ENCODE measurements at places on chromosomes 6 and 20.

GRCh38 chr20:58737198-58737597, 44.6 kb downstream of the NPEPL1 start:
- DNase-seq: no peak

GRCh38 chr6:159249128-159249527, 79.9 kb downstream of the FNDC1 start:
- DNase-seq: no peak

- DNase-seq: no peak
Measured at GRCh38 chr6:158290040-158290439, 22.2 kb upstream of the TULP4 start.

DNA sequence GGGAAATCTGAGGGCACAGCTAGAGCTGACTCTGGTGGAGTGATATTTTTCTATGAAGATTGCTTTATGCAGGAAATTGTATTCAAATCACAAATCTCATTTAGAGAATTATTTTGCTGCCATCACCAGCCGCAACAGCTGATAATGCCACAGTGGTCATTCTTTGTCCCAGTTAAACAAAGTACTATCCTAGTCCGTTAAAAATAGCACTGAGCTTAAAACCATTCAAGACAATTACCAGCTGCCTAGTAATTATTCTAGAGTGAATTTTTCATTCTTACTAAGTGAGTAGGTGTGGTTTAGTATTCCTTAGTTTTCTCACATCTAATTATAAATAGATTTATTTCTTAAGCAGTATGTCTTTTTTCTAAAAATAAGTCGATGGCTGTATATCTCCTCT, 190.5 kb downstream of the SLC35F1 start:
- DNase-seq: no peak

DNA sequence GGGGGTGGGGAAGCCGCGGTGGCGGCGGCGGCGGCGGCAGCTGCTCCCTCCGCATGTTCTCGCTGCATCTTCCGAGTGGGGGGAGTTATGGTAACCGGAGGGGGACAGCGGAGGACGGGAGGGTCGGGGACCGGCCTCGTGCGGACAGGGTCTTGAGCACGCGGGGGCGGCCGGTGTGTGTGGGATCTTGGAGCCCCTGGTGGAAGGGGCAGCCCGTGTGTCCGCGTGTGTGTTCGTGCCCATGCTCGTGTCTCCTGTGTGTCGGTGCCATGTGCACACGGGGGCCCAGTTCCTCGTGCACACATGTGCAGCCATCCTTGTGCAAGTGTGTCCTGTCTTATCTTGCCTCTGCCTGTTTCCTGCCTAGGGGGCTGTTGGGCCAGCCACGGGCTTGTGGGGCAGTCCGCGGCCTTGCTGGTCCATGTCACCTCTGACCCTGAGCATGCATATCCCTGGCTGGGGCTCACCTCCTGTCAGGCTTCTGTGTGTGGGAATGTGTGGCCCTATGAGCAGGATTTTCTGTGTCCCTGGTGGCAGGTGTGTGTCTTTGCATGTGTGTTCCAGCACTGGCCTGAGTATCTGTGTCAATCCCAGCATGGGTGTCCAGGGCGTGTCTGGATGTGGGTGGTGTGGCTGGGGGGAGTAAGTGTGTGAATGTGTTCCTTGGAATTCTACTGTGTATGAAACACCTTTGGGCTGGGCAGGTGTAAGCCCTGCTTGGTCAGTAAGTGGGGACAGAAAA, 8.5 kb downstream of the SYNGAP1 start:
- peak; percentile 53 for DNase-seq

- no peak for DNase-seq
Measured at GRCh38 chr6:131602781-131603312, 25.2 kb downstream of the MED23 start.

- no peak for DNase-seq
Measured at GRCh38 chr20:63315731-63316491, 22.9 kb downstream of the COL20A1 start.

DNA sequence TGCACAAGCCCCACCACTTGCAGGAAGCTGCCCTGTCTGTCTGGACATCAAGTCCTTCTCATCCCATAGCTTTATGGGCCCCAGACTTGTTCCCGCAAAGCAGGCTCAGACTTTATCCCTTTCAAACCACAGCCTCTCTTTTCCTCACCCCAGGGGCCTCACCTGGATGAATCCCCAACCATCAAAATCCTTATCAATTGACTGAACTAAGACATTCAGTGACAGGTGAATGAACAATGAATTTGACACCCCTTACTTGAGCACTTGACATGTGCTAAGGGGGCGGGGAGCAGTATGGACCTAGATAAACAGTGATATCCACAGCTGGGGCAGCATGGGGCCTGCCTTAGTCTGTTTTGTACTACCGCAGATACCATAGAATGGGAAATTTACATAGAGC, 5.0 kb downstream of the RAB44 start:
- DNase-seq: no peak

- DNase-seq: no peak
Measured at GRCh38 chr6:158026901-158027589, 45.4 kb downstream of the SYNJ2 start.

- peak; percentile 11 for DNase-seq
Measured at GRCh38 chr6:88238065-88238464, 71.9 kb upstream of the CNR1 start.

- DNase-seq: no peak
Measured at GRCh38 chr20:58638467-58639181, 12.5 kb upstream of the STX16 start.

DNA sequence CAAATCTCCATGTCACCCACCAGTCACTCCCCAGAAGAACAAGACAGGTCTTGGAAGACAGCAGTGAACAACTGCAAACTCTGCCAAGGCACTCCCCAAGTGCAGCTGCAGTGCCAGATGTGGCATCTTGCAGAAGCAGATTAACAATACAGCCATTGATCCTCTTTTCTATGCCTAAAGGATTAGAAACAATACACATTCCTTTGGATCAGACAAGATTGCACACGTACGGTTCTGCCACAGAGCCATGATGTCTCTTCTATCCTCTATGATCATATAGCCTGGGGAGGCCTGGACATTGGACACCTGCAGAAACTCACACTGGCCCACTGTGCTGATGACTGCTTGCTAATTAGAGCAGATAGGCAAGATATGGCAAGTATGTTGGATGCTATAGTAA, 155.9 kb downstream of the MYLK4 start:
- no peak for DNase-seq

- peak; percentile 36 for DNase-seq
Measured at GRCh38 chr6:2875359-2876191, 27.5 kb downstream of the SERPINB9 start.

GRCh38 chr6:75711173-75711572, 37.9 kb upstream of the MYO6 start:
- no peak for DNase-seq

DNA sequence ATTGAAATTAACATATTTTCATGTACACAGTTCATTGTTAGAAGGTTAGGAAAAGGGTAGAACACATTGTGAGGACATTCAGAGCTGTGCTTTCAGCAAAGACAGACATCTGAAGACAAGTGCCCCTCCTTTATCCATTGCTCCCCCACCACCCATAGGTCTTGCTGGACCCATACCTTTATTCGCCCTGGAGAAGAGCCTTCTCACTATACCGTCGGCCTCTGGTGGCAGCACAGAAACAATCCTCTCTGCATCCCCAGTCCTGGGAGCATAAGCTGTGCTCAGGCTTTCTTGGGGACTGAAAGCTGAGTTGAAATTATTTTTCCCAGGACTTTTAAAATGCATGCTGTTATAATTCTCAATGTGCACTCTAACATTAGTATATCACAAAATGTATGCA, 372.3 kb downstream of the EPHA7 start:
- DNase-seq: no peak

DNA sequence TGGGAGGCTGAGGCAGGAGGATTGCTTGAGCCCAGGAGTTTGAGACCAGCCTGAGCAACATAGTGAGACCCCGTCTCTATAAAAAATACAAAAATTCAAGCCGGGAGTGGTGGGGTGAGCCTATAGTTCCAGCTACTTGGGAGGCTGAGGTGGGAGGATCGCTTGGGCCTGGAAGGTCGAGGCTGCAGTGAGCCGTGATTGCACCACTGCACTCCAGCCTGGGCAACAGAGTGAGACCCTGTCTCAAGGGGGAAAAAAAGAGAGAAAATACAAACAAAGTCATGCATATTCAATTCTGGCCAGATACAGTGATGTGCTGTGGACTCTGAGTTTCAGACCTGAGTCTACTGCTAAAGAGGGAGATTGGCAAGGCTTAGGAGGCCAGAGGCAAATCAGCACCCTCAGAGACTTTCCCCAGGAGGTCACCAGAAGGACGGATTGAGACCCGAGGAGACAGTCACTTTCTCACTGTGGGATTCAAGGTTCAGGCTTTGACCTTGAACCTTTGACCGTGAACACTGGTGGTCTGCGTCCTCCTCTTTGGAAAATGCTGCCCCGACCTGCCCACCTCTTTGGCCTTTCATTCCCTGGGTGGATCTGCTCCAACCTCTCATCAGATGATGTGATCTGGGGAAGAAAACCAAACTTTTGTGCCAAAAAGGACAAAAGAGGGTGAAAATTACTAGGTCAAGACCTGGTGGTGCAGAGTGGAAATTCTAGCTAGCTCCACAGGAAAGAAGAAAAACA, 31.2 kb downstream of the TGM2 start:
- no peak for DNase-seq

- no peak for DNase-seq
Measured at GRCh38 chr6:111817451-111818120, 55.7 kb downstream of the FYN start.

DNA sequence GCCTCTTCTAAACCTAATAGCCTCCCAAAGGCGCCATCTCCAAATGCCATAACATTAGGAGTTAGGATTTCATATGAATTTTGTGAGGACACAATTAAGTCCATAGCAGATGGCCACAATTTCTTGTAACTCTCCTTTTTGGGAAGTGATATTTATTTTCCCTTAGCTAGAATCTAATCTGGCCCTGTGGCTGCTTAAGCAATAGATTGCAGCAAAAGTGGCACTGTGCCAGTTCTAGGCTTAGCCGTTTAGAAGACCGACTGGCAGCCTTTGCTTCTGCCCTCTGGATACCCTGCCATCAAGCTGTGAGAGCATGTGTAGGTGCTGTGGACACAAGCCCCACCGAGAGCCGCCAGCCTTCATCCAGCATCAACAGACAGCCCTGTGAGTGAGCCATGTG, 15.9 kb upstream of the ADGB start:
- DNase-seq: peak; percentile 93

GRCh38 chr6:105273589-105273988, 93.8 kb upstream of the POPDC3 start:
- DNase-seq: no peak

GRCh38 chr20:50107796-50108331, 5.1 kb downstream of the UBE2V1 start:
- DNase-seq: no peak

DNA sequence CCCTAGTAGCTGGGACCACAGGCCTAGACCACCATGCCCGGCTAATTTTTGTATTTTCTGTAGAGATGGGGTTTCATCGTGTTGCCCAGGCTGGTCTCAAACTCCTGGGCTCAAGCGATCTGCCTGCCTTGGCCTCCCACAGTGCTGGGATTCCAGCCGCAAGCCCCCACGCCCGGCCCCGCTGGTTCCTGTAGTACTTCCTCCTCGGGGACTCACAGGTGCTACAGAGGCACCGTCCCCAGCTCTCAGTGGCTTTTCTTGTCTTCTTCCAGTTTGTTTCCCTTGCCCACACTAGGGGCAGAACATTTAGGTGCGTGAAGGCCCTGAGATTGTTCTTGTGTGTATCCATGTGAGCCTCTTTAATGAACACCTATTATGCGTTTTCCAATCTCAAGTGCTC, 773 bp upstream of the ZBP1 start:
- DNase-seq: no peak

- no peak for DNase-seq
Measured at GRCh38 chr6:30002871-30003270, 58.2 kb upstream of the POLR1H start.

GRCh38 chr20:675453-676314, at the start of gene SCRT2:
SCRT2 (minus strand) TSS chr20:675802; CDS start chr20:675601, 201 bp downstream.
- DNase-seq: no peak

GRCh38 chr6:33820784-33821520, 17.1 kb upstream of the MLN start:
- no peak for DNase-seq

DNA sequence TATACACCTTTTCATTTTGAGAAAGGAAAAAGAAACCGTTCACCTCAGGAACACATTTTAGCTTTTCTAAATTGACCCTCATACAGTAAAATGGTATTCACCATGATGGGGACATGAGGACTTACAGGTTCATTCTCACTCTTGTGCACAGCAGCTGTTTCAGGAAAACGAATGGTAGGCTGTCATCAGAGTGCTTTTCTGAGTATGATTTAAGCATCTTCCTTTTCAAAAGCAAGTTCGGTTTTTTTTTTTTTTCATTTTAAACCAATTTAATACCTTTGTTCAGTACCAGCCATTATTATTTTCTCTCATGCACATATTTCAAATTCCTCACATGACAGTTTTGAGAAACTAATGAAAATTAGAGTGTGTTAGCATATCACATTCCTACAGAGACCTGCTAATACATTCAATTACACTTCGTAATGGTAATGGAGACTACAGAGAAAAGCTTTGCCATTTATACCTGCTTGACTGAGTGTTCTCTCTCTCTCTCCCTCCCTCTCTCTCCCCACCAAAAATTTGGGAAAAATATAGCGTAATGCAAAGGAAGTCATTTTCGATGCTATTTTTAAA, 129.2 kb downstream of the SAMD5 start:
- no peak for DNase-seq

- no peak for DNase-seq
Measured at GRCh38 chr20:41005361-41005729, 23.3 kb upstream of the TOP1 start.

GRCh38 chr20:17835240-17835933, 133.2 kb downstream of the SNX5 start:
- no peak for DNase-seq

- no peak for DNase-seq
Measured at GRCh38 chr6:82076916-82077315, 170.6 kb downstream of the IBTK start.

DNA sequence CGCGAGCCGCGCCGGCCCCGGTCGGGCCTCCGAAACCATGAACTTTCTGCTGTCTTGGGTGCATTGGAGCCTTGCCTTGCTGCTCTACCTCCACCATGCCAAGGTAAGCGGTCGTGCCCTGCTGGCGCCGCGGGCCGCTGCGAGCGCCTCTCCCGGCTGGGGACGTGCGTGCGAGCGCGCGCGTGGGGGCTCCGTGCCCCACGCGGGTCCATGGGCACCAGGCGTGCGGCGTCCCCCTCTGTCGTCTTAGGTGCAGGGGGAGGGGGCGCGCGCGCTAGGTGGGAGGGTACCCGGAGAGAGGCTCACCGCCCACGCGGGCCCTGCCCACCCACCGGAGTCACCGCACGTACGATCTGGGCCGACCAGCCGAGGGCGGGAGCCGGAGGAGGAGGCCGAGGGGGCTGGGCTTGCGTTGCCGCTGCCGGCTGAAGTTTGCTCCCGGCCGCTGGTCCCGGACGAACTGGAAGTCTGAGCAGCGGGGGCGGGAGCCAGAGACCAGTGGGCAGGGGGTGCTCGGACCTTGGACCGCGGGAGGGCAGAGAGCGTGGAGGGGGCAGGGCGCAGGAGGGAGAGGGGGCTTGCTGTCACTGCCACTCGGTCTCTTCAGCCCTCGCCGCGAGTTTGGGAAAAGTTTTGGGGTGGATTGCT, 1.3 kb downstream of the VEGFA start:
- no peak for DNase-seq

- DNase-seq: no peak
Measured at GRCh38 chr20:17334932-17335331, 108.1 kb downstream of the PCSK2 start.
